ENCODE measurements at places on chromosomes 16 and 17.

DNA sequence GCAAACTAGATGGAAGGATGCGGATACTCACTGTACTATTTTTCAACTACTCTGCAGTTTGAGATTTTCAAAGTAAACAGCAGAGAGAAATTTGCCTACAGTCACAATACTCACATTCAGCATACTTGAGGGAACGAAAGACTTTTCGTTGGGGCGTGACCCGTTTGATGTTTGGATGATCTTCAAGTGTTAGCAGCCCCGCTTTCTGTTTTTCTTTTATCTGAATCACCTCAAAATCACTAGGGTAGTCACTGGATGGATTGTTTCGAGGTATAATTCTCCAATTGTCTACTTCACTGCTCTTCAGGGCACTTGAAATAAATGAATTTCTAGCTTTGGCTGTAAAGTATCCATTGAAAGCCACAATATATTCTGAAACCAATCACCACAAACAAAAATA is 17.8 kb downstream of the MBTPS1 start:
- no peak for DNase-seq

GRCh38 chr16:19436540-19436939 is 18.9 kb downstream of the TMC5 start:
- DNase-seq = no peak

DNA sequence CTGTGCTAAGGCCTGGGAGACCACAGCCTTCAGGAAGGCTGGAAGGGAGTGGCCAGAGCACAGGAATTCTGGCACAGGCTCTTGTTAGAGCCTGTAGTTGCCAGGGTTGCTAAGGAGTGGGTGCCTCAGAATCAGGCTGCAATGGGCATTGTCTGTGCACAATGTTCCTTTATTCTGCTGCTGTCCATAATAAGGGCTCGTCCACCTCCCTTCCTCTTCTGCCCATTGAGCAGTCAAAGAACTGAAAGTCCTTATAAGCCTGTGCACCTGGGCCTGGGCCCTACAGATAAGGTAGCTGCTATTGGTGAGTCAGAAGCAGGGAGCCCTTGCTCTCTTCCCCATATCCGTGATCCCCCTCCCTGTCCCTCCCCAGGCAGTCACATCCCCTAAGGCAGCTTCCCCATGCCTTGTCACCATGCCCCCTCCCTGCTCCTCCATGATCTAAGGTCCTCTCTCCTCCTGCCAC is 5.4 kb upstream of the CNGB1 start:
- DNase-seq = no peak

DNA sequence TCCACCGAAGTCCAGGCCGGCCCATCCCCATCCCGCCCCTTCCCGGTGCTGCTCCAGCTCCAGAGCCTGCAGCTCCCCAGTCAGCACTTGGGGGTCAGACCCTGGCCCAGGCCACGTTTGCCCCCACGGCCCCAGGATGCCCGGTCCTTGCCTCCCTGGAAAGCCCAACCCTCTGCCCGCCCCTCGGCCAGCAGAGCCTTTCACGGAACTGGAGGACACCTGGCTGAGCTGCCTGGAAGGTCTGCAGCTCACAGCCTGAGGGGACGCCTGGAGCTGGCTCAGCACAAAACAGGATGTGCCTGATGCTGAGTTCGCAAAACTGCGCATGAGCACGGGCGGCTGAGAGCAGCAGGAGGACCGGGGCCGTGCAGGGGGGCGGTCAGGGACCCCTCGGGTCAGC is 29.7 kb upstream of the SSTR5 start:
- no peak for DNase-seq

- DNase-seq = peak; percentile 18
Observed at GRCh38 chr16:74297145-74297665, 591 bp downstream of the PSMD7 start.

DNA sequence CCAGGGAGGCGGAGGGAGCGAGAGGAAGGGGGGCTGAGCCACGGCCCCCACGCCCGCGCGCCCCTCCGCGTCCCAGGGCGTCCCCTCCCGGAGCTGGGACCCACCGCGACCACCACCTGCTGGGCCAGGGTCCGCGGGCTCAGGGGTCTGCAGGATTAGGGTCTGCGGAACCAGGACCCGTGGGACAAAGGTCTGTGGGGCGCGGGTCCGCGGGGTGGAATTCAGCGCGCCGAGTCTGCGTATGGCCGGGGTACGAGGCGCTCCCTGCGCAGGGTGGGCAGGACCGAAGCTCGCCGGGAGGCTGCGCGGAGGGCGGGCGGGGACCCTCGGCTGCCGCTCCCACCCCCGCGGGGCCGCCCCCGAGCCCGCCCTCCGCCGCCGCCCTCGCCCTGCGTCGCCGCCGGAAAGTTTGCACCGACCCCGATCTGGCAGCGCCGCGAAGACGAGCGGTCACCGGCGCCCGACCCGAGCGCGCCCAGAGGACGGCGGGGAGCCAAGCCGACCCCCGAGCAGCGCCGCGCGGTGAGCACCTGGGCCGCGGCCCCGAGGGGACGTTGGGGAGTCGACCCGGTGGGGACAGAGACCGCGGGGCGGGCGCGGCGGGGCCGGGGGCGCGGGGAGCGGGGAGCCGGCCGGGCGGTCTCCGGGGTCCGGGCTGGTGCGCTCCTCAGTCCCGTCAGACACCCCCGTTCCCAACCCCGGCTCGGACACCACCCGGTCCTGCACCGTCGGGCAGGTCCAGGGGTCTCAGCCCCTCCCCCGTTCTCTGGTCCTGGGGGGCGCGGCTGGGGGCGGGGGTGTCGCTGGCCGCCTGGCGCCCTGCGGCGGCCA is at the start of gene GCGR:
Gene GCGR, plus strand, starts transcription at position 423 of the 831 bp plus-strand sequence. CDS start 4,869 bp downstream, outside the sequence.
- DNase-seq = no peak

All from AML-193 (cell line).